ENCODE measurements at places on chromosomes 2 and 18.

GRCh38 chr2:52686935-52687334 lies 1080.7 kb upstream of the CHAC2 start:
- DNase-seq: no peak

- DNase-seq: no peak
Observed at GRCh38 chr2:80302001-80302313, 2.6 kb downstream of the LRRTM1 start.

- peak; percentile 43 for DNase-seq
Observed at GRCh38 chr2:189662669-189663226, 1.5 kb downstream of the ASNSD1 start.

DNA sequence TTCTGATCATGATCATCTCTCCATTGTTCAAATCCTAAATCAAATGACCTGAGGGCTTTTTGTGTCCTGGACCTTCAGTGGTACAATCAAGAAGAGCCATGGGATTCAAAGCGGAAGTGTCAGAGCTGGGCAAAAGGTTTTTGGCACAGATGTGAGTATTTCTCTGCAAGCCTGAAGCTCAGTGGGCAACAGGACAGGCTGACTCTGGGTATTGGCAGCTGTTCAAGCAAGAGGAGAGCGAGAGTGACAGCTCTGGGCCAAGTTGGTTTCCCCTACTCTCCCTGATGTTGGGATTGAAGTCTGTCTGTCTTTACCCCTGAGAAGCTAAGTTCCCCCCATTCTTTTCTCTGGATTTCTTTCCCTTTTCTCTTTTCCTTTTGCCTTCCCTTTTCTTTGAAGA lies 33.3 kb downstream of the DSEL start:
- DNase-seq: no peak

- no peak for DNase-seq
Observed at GRCh38 chr2:14779252-14779651, 146.7 kb downstream of the LRATD1 start.

- no peak for DNase-seq
Observed at GRCh38 chr2:26700078-26700477, 7.6 kb downstream of the KCNK3 start.

DNA sequence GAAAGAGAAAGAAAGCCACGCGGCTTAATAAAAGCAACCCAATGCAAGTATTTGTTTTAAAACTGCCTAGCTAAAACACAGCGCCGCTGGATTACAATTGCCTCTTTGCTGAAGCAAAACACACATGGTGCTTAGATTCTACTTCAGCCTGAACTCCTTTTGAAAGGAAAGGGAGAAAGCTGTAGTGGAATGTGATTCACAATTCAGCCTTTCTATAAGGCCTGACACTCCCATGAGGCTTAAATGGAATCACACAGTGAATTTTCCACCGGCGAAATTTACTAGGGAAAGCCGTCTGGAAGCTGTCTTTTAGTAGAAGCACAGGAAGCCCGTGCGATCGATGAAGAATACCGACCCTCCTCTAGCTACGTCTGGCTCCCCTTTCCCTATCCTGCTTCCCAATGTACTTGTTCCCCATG lies 348.0 kb downstream of the DLGAP1 start:
- DNase-seq: peak; percentile 36

GRCh38 chr2:24652265-24653182 lies 140.7 kb downstream of the PTRHD1 start:
- no peak for DNase-seq

- peak; percentile 60 for DNase-seq
Observed at GRCh38 chr2:230871361-230872150, 6.8 kb downstream of the ITM2C start.

GRCh38 chr2:27070653-27071276 lies 689 bp downstream of the OST4 start:
- no peak for DNase-seq

DNA sequence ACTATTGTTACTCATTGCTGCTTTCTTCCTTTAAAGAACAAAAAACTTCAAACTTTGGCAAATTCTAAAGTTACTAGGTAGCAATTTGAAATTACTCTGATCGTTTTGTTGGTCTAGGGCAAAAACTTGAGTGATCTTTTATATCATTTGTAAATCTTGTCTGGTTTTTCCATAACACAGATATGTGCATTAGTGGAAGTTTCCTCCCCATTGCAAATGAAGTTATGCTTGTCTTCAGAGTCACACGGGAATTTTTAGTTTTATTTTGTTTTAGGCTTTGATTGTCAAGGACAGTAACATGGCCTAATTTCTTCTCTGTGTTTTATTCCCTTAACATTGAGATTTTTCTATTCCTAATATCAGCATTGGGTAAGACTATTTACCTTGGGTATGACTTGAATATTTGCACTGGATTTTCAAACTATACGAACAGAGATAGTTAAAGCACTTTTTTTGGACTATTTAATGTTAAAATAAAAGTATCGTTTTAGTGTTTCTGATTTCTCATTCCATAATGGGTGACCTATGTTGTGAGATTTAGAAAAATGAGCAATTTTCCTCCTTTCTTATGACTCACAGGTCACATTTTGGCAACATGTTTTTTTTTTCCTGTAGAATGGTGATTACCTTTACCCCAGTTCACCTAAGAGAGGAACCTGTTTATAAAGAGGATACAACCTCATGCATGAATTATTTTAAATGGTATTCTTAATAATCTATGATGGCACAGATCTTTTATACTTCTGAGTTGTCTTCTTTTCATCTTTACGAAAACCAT lies 65.0 kb downstream of the BABAM2 start:
- no peak for DNase-seq

DNA sequence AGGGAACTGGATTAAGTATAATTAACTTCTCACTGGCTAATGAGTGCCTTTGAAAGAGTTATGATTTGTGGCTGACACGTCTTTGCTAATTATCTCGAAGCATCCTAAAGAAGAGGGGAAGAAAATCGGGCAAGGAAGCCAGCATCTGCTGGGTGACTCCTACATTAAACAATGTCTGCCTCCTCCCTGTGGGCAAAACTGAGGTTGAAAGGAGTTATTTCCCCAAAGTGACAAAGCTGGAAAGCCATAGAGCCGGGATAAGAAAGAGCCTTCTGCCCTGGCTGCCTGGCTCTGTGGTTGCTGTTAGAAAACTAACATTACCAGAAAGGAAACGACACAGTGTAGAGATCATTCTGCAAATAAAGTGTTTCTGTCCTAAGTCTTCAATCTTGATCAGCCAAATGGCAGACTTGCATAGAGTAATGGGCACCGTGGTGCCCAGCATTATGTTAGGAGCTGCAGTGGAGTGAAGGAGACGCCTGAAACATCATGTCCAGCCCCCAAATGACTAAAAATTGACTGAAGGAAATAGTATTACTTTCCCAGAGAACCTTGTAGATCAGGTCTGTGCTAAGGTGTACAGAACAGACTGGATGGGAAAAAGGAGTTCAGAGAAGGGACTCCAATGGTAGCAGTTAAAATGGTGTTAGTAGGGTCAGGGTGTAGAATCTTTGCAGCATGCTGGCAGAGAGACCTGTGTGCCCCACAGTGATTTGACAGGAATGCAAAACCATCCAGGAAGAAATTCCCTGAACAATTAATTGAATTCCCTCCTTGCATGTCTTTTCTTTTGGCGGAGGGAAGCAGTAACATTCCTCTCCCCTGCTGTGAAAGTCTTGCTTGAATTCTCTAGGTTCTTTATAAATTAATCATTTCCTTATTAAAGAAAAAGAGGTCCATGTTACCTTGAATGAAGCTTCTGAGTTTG lies 44.4 kb downstream of the ALPK2 start:
- peak; percentile 49 for DNase-seq

- DNase-seq: no peak
Observed at GRCh38 chr2:218465987-218466633, 47.2 kb downstream of the VIL1 start.

DNA sequence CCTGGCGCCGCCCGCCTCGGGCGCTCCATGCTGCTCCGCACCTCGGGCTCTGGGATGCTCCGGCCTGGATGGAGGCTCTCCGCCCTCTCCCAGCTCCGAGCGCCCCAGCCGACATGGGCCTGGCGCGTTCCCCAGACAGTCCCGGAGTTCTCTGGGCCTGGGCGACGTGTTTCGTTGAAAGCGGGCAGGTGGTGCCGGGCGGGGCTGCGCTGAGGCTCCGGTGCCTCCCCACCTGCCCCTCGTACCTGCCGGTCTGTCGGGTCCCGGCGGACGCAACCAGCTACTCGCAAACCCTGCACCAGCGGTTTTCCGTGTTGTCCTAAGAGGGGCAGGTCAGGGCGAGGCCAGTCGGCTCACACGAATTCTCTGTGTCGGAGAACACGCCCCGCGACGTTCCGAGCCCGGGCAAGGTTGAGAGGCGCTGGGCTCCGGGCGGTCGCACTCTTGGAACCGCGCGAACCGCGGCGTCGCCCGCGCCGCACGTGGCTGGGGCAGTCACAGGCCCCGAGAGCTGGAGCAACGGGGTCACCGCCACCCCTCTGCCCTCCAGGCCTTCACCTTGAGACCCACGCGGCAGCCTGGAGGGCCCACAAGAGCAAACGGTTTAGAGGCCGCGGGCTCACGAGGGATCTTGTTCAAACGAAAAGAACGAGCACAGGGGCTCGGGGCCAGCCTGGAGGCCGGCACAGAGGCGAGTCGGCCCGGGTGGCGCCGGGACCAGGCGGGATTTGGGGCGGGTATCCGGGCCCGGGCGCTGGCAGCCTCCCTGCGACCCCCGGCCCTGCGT lies 4.2 kb upstream of the SIX2 start:
- peak; percentile 49 for DNase-seq

Data from ELF-1 (cell line).